Left lobe of liver (tissue), 2 donors: ENCODE measurements at places on chromosomes 16 and 17.
A peak's percentile ranks its signal among the peaks of the same experiment; 100 is the strongest.

DNA sequence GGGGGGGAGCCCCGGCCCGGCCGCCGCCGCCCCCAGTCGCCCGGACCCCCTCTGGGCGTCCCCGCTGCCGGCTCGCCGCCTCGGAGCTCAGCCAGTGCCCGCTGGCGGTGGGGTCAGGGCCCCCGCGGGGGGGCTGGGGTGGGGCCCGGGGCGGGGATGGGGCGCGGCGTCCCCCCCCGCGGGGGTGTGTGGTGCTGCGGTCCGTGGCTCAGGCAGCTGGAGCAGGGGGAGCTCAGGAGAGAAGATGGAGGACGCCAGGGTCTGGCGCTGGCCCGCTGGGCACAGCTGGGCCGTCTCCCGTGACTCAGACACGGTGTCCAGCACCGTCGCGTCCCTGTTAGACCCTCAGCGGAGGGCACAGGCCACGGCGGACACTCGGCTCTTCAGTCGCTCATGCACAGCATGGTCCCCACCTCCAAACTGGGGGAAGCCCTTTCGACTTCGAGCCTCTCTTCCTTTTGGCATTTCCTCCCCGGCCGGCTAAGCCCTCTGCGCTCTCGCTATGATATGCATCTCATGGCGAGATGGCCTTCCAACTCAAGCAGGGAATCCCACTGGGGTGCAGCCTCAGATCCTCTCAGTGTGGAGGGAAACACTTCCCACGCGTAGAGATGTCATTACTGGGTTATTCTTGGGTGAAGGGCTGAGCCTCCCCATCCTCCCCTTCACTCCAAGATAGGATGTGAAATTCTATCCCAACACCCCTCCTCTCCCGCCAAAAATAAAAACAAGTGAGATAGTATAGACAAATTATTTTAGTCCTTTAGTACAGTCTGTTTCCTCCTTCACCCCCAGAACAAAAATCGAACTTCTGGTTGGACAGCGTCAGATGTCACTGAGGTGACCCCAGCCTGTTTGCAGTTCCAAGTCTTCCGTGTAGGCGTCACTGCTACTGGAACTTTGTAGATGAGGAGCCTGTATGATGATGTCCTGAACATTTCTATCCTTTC lies 522 bp upstream of the VEZF1 start:
- DNase-seq: peak; percentile 80

DNA sequence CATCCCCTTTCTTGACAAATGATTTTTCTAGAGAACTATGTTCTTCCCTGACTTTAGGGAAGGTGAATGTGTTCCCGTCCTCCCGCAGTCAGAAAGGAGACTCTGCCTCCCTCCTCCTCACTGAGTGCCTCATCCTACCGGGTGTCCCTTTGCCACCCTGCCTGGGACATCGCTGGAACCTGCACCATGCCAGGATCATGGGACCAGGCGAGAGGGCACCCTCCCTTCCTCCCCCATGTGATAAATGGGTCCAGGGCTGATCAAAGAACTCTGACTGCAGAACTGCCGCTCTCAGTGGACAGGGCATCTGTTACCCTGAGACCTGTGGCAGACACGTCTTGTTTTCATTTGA lies 7.4 kb downstream of the NAT9 start:
- no peak for DNase-seq

- DNase-seq: no peak
Measured at GRCh38 chr17:33977729-33978514, 277.2 kb upstream of the CCL2 start.

DNA sequence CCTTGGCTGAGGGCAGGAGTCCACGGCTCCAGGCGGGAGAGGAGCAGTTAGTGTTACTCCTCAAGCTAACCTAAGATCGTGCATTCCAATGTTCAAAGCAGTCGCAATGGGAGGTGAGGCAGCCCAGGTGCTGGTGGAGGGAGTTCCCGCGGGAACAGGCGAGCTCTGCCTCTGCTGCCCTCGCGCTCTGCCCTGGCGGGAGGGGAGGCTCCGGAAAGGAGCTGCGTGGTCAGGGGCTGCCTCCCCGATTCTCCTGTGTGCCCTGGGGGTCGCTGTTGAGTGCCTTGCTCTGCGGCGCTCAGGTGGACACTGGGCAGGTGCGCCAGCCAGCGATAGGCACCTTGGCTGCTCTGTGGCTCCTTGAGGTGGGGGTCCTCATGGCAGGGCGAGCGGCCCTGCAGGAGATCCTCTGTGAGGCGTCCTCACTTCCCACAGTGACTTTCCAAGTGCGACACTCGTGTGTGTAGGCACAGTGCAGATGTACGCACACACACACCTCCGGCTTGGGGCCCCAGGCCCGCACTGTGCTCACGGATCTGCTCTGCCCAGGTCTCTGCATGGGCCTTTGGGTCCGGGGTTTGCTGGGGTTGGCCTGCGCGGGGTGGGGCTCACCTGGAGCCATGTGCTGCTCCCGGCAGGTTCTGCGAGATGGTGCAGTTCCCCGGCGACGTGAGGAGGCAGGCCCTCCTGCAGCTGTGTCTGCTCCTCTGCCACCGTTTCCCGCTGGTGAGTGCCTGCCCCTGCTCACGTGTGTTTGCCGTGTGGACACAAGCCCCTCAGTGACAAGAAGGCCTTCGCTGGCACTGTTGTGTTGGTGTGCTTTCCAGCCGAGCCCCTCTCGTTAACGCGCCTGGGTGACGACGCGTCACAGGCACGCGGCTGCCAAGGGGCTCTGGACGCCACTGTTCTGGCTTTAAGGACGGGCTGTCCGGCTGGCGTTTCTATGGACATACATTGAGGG lies 97.9 kb upstream of the ZNF750 start:
- no peak for DNase-seq

GRCh38 chr17:42680331-42680808 lies 1.3 kb downstream of the CCR10 start:
- DNase-seq: no peak

DNA sequence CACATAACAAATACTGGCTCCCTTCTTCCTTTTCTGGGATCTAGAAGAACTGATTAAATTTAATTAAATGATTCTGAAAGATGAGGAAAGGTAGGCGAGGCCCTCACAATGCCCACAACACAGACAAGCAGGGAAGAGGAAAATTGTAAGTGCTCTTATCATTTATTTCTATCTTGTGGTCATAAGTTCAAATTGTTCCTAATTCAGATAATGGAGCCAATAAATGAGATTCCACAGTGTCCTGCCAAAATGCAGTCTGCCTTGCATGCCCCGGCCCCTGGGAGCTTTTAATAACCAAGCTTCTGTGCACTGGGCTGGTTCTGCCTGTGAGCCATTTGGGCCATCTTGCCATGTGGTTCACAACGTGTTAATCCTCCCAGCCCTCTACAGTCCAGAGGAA lies 97.0 kb downstream of the CMC2 start:
- no peak for DNase-seq

DNA sequence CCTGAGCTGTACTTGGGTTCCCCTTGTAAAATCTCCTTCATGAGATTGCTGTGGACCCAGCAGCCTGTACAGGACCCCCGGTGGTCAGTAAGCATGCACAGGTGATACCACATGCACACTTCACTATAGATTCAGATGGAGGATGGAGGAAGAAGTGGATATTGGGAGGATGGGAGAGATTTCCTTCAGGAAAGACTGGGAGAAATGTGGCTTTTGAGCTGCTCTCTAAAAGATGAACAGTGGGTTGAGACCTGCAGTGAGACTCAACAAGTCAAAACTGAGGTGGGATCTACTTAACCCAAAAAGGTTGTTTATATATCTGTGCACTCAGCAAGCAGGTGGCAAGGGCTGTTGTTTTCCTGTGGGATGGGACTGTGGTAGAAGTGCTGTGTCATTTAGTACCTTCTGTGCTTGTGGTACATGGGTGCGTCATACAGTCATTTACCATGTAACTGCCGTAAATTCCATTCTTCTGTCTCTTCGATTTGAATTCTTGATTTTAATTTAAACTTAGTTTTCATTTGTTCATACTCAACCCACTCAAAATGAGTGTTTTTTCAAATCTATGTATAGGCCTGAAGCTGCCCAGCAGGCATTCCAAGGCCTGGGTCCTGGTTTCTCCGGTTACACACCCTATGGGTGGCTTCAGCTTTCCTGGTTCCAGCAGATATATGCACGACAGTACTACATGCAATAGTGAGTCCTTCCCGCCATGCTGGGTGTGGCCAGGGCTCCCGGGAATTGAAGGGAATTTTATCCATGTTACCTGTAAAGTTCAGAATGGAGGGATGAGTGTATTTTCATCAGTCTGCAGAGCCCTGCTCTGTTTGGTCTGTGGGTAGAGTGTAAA lies 6.9 kb downstream of the HERPUD1 start:
- no peak for DNase-seq

GRCh38 chr16:65172356-65172755 lies 50.5 kb upstream of the CDH11 start:
- no peak for DNase-seq

DNA sequence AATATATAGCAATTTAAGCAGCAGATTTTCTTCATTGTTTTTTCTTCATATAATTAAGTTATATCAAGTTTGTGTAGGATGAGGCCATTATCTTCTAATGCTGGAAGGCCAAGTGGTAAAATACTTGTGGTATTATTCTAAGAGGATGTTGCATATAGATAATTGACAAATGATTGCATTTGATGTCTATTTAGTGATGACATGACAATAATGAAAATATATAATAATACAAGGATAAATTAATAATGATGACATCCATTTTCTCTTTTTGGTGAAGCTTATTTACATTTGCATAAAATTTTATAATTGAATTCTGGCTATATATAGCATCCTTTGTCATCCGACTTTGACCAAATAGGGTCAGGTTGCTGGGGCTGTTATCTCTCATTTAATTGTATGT lies 195.4 kb upstream of the KCNJ16 start:
- no peak for DNase-seq

DNA sequence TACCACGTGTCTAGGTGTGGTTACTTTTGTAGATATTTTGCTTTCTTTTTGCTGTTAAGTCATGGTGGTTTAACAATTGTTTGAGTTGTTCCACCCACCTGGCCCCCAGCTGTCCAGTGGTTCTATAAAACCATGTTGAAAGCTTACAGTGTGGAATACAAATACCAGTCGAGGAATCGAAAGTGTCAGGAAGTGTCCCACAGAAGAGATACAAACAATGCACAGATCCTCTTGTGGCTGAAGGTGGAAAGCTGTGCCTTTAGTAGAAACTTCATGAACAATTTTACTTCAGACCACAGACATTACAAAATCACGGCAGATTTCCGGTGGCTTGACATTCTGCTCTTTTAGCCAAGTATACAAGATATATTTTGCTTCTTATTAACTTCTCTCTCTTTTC lies 782.4 kb upstream of the SOX9 start:
- no peak for DNase-seq

GRCh38 chr17:46869296-46869695 lies 17.9 kb downstream of the WNT9B start:
- no peak for DNase-seq

DNA sequence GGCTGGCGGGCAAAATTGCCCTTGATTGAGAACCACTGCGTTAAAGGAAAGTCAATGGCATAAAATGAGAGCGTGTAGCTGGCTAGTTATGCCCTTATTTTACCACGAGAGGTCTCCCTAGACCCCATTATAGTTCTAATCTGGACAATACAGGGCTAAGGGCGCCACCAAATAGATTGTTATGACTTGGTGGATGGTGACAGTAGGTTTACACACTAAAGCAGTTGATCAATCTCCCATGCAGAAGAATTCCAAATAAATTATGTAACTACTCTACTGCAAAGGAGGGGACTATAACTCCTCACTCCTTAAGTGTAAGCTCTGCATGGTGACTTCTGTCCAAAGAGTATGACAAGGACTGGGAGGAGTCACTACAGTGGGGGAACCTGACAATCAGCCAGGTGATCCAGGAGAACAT lies 20.4 kb upstream of the YPEL2 start:
- DNase-seq: peak; percentile 48

GRCh38 chr17:57939797-57940196 lies 15.4 kb downstream of the CUEDC1 start:
- no peak for DNase-seq

DNA sequence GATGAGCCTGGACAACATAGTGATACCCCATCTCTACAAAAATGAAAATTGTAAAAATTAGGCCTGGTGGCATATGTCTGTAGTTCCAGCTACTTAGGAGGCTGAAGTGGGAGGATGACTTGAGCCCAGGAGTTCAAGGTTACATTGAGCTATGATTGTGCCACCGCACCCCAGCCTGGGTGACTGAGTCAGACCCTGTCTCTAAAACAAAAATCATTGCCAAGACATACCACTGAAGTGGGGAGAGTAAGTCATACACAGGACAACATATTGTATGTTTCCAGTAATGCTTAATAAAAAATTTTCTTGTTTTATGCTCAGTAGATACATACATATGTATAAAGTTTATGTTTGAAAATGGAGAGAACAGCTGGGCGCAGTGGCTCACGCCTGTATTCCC lies 39.2 kb downstream of the NDE1 start:
- DNase-seq: no peak

DNA sequence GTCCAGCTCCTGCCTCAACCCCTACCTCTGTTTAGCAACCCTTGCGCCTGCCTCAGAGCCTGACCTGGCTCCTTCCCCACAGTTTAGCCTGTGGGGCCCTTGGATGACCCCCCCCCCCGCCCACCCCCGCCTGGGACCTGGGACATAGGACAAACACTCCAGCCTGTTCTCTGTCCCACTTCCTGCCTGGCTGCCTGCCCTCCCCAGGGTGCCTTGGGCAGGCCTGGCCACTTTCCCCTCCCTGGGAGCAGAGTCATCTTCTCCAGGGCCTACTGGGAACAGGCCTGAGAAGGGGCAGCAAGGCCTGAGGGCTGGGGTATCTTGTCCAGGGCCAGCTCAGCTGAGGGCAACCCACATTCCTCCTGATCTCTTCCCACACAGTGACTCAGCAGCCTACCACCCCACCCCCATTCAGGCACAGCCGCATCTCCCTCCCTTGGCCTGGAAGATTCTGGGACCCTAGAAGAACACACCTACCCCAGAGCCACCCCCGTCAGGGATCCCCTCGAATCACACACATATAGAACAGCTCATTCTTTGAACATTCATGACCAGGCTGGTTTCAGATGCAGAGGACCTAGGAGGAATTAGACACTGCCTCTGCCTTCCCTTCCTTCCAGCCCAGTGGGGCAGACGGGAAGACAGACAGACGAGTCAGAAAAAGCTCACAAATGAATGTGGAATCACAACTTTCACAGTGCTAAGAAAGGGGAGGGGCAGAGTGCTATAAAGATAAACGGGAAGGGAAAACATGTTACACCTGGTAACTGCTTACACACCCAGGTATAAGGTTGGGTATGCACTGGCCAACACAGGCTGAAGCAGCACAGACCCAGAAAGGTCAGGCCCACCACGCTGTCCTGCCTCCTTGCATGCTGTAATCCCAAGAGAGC lies 6.0 kb downstream of the FHOD1 start:
- DNase-seq: no peak

DNA sequence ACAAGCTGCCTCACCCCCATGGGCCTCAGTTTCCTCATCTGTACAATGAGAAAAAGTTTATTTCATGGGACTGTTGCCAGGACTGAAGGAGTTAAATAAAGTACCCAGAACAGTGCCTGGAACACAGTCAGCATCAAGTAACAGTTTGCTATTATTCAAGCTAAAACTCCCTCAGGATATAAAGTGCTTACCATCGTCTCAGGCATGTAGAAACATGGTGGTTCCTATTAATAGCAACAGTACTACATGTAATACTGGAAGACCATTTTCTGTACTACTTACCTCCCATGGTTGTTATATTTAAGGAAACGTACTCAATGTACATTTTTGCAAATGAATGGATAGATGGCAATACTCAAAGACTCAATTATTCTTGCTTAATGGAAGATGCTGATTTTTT lies 93.4 kb downstream of the NCOR1 start:
- no peak for DNase-seq

GRCh38 chr17:1168533-1169220 lies 11.1 kb downstream of the ABR start:
- no peak for DNase-seq
